ENCODE measurements at places on chromosomes 7 and 10.

- DNase-seq: no peak
Measured at GRCh38 chr7:120431016-120431415, 158.0 kb downstream of the KCND2 start.

- DNase-seq: no peak
Measured at GRCh38 chr10:80571352-80571751, 33.6 kb downstream of the SH2D4B start.

- no peak for DNase-seq
Measured at GRCh38 chr10:48577158-48577557, 27.7 kb downstream of the ARHGAP22 start.

- DNase-seq: no peak
Measured at GRCh38 chr10:110872984-110873923, 1.5 kb downstream of the PDCD4 start.

DNA sequence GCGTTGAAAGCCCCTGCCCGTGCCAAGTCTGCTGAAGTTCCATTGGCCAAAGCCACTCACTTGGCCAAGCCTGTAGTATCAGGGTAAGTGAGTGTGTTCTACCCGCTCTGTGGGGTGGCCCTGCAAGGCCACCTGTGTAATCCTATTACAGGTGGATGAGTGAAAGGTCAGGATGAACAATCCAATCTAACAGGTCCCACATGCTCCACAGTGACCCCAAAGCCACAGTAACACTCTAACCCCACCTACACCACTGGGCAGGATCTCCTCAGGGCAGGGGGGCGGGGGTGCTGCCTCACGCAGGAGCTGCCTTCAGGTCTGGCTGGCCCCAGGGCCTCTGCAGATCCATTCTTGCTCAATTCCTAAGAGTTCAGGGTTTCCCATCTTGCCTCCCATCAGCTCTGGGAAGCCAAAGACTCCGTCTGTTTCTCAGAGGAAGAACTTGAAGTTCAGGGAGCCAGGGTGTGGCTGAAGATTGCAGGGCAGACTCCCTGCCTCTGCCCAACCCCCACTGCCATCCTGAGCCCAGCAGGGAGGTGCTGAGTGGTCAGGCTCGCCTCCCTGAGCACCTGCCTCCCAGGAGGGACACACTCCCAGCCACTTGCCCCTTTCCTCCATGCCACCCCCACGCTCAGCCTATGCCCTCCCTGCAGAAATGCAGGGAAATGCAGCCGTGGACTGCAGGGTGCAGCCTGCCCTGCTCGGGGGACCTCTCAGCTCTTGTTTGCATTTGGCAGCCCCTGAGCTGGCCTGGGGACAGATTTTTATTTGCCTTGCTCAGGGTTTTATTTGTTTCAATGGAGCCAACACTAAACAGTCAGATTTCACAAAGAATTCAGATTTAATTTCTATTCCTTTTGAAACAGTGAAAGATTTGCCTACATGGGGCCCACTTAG lies 9.8 kb upstream of the COMTD1 start:
- peak; percentile 64 for DNase-seq

- DNase-seq: no peak
Measured at GRCh38 chr7:71637578-71637977, 505.6 kb downstream of the GALNT17 start.

GRCh38 chr7:17126413-17127268 lies 171.8 kb upstream of the AHR start:
- DNase-seq: no peak
